ENCODE measurements at places on chromosomes 1 and 21.

DNA sequence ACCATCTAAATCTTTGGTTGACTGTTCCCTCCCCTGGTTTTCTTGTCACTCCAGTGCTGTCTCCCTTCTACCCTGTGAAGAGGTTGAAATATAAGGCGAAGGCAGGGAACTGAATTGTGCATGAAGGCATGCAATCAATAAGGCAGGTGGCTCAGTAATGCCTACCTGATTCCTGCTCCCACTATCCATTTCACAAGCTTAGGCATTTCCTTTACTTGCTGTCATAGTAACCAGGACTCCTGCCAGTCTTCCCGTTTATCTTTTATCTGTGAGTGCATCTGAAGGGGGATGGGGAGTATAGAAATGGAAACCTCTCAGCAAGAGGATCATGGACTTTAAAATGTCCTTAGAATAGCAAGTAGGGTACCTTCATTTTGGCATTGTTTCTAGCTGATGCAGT, 40.5 kb downstream of the MRPS6 start:
- no peak for DNase-seq

DNA sequence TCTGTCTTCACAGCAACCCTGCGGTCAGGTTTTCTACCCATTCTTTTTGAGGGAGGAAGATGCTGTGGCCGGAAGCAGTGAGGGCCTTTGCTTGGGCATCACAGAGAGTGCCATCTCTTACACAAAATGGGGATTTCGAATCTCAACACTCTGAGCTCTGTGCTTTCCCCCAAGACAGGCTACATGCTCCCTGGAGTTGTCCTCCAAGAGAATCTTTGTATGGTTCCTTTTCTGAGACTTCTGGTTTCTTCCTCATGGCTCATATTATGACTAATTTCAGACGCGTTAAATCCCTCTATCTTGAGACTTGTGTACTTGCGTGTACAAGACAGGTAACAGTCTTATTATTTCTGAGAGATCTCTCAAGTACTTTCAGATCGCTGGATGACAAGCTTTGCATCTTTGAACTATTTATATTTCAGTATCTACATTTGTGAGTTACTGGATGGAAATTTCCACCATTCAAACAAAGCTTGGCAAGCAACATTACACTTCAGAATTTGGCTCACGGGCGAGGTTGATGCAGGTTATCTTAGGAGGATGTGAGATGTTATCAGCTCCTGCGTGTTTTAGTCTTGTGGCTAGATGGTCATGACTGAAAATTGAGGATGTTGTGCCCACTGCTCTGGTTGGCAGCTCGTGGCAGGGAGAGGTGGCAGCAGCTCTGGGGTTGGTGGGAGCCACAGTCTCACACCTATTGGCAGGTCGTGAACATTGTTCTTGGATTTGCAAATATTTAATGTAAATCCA, 19.4 kb downstream of the ABCG1 start:
- peak; percentile 77 for DNase-seq

DNA sequence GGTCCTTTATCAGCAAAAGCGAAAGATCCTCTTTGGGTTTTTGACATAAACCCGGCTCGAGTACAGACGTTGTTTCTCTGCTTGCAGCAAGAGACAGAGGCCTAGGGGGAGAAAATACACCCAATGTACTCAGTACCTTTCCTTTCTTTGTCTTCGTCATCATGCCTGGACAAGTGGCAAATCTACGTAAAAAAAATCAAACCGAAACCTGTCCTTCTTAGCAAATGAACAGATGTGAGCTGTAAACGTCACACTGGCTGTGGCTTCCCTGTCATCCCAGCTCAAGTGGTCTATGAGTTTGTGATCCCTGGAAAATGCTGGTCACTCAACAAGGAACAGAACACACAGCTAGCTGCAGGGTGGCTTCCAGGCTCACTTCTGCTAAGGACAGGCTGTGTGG, 39.9 kb downstream of the STPG1 start:
- DNase-seq, result no peak

DNA sequence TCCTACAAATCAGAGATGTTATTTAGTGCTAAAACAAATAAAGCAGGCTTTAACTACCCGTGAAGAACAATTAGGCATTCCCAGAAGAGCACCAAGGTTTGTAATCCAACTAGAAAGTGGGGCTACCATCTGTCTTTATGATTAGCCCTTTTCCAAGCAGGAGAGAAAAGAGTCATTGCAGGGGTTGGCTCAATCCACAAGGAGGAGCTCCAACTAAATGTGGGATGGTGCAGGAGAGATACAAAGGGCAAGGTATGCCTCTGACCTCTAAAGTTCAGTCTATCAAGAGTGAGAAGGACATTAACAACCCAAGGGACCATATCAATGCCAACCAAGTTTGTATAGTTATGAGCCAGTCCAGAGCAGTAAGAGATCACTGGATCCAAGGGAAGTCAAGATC, 382.7 kb upstream of the DUSP10 start:
- no peak for DNase-seq

- no peak for DNase-seq
Observed at GRCh38 chr21:45613396-45613795, 30.1 kb upstream of the PCBP3 start.

DNA sequence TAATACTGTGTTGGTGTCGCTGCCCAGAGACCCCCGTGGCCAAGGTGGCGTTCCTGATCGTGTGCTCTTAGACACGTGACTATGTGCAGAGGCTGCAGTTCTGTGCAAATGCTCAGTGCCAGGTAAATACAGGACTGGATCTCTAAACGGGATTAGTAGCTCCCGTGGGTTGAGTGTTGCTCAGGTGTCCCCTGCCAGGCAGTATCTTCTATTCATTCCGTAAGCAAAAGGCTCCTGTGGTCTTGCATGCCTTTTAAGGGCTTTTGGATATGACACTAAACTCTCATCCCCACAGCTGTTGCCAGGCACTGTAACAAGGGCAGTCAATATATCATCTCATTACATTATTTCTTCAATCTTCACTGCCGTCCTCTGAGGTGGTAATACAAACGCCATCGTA, 94.2 kb upstream of the MAP1LC3C start:
- no peak for DNase-seq

GRCh38 chr21:34890724-34891612, 158.1 kb downstream of the RUNX1 start:
- DNase-seq, result no peak

DNA sequence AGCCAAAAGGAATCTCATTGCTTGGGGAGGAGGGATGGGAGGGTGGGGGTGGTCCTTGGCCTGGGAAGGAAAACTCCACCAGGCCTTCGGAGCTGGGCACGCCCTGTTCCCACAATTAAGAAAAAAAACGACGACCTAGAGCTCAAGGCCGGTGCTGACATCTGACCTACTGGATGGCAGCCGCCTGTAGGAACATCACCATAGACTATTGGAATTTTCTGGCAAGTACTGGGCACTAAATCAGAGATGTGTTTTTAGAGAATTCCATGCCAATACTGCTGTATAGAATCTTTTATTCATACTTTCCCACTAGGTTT, 729 bp downstream of the NADK start:
- no peak for DNase-seq

DNA sequence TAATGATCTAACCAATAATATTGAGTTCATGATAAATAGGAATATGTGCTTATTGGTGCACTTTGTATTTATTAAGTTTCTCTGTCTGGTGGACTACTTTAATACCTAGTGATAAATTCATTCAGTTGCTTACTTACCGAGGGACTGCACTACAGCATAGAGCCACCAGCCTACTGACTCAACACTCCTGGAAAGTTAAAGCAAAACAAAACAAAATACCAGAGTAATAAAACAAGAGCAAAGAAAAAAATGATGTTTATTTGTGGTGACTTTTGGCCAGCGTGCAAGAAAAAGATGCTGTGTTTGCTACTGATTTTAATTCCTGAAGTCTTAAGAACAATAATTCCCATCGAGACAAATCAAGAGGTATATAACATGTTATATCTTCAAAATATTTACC, 586.3 kb downstream of the PLA2G4A start:
- DNase-seq, result no peak

DNA sequence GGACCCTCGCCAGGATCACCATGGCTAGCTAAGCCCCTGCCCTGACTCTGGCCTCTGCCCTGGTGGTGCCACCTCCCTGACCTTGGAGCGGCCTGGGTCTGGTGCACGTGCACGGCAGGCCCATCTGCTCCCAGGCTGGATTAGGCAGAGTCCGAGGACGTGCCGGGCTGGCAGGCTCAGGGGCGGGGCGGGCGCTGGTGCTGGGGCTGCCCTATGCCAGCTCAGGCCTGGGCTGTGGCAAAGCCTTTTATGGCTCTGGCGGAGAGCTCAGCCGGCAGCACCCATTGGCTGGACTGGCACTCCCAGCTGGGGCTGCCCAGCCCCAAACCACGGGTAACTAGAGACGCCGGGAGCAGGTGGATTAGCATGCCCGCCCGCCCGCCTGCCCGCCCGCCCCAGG, 17.1 kb upstream of the EDN2 start:
- no peak for DNase-seq

DNA sequence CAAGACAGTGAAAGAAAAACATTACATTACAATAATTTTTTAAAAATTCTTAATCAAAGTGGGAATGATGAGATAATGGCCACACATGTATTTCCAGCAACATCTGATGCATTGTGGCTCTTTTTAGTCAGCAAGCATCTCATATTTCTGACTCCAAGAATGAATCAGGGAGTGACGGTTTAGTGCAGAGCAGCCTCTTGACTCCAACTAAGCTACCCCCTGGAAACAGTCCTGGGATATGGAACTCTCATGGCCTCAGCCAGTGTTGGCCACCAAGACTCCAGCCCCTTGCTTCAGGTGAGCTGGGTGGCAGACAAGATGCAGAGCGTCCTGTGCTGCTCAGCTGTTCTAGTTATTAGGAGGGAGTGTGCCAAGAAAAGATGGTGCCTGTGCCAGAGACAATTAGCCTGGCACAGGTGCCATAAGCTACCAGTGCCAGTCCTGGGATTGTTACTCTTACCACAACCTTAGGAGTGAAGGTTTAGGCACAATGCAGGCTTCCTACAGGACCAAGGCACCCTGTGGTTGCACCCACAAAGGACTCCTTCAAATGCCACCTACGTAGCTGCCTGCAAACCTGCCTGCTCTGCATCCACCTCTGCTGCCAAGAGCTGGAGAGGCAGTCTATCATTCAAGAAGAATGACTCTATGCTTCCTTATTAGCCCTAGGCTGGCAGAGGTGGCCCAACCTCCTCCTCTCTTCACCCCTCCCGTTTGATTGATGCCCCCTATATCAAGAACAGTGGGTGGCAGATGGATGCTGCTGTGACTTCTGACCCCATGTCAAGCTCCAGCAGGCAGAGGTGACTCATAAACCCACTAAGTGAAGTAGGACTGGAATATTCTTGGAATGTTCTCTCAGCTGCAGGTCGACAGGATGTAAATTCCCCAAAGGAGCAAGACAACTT, 6.0 kb upstream of the SEC16B start:
- no peak for DNase-seq

- DNase-seq, result no peak
Observed at GRCh38 chr1:235502601-235503402, 1.4 kb downstream of the B3GALNT2 start.

- DNase-seq, result no peak
Observed at GRCh38 chr1:39110882-39111281, 84.7 kb downstream of the NDUFS5 start.

- DNase-seq, result no peak
Observed at GRCh38 chr1:178581351-178582303, 68.7 kb downstream of the TEX35 start.
